ENCODE measurements at places on chromosomes 3 and 15.

DNA sequence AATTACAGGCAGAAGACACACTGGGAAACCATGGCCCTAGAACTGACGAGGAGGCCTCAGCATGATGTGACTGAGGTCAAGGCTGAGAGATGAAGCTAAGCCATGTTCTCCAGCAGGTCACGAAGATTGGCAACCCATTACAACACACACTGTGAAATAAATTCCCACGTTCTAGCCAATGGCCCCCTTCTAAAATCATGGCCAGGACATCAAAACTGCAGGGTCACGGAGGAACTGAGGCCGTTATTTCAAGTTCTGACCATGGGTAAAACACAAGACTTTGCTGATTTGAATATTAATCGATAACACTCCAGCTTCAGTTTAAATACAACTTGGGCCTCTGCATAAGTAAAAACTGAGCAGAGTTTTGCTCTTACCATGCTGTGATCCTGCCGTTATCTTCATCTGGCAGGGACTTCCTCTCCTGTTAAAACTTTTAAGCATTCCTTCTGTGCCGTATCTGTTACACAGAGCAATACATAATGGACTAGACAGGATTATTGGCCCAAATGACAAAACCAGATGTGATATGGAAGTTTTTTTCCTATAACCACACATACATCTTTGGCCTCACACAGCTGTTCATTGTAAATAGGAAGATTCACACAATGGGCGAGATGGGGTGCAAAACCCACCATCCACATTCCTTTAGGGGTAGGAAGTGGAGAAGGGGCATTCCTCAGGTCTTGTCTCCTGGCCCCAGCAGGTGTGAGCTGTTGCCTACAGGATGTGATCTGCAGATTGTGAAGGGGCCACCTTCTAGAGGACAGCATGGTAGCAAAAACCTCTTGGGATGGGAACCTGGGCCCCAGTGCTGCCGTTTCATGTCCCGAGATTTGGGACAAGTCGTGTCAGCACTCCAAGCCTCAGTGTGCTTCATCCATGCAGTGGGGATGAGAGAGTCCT lies 207.4 kb downstream of the OPA1 start:
- no peak for DNase-seq

GRCh38 chr3:102304550-102304949 lies 130.3 kb upstream of the ZPLD1 start:
- DNase-seq: no peak

DNA sequence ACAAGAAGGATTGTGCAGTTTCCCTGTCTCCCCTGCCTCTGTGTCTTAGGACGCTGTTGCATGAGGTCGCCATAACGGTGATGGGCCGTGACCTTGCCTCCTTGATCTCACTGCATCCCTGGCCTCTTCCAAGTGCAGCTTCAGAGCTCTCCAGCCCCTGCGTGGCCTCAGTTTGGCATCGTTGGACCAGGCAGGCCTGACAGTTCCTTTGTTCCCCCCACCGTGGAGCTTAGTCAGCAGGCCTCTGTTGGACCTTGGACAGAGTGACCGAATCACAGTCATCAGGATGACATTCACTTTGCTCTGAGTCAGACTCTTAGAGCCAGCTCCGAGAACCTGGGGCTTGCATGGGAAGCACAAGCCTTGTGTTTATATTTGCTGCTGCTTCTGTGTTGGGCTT lies 139.4 kb downstream of the OPA1 start:
- DNase-seq: peak; percentile 20

DNA sequence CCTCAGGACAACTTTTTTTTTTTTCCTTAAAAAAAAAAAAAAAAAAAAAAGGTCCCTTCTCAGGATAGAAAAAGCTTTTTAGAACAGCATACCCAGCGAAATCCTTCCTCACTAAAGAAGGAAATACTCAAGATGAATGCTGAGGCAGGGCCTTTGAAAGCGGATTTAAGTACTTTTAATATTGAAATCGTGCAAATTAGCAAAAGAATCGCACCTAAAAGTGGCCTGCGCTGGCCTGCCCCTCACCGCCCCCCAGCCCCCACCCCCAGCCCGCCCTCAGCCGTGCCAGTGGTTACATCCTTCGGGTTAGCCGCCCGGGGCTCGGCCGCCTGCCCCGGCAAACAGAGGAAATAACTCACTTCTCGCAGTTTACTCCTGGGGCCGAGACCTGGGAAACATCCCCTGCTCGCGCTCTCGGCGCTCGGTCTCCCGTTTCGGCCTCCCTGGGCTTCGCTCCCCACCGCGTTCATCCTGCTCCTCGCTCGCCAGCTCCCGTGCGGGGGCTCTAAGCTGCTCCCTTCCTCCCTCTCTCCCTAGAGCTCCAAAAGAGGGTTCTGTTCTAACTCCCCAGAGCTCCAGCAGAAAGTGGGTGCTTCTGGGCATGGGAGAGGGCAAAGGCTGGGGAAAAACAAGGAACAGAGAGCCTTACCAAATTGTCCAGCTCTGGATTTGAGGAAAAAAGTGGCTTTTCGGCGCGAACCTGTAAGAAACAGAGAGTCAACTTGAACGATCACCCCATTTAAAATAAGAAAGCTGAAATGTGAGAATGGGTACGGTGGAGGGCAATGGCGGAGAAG lies 5.2 kb downstream of the MEIS2 start:
- DNase-seq: no peak

GRCh38 chr15:45442507-45443135 lies 64.3 kb upstream of the GATM start:
- DNase-seq: no peak

GRCh38 chr3:77134769-77135168 lies 94.9 kb downstream of the ROBO2 start:
- DNase-seq: no peak

GRCh38 chr15:98903377-98904018 lies 104.1 kb downstream of the PGPEP1L start:
- no peak for DNase-seq

- DNase-seq: no peak
These were observed 17.8 kb downstream of the TEX9 start for GRCh38 chr15:56383010-56383409.

GRCh38 chr3:38782148-38782547 lies 33.9 kb downstream of the SCN10A start:
- no peak for DNase-seq

GRCh38 chr3:28171962-28172361 lies 69.5 kb upstream of the CMC1 start:
- DNase-seq: no peak

- DNase-seq: no peak
These were observed 23.5 kb upstream of the CLN6 start for GRCh38 chr15:68252925-68253534.

- DNase-seq: no peak
These were observed 25.8 kb upstream of the RSL24D1 start for GRCh38 chr15:55222588-55222987.

GRCh38 chr3:62134061-62134496 lies 239.3 kb downstream of the FEZF2 start:
- DNase-seq: no peak

- DNase-seq: no peak
These were observed 75.5 kb downstream of the SPATA16 start for GRCh38 chr3:173065543-173065981.

DNA sequence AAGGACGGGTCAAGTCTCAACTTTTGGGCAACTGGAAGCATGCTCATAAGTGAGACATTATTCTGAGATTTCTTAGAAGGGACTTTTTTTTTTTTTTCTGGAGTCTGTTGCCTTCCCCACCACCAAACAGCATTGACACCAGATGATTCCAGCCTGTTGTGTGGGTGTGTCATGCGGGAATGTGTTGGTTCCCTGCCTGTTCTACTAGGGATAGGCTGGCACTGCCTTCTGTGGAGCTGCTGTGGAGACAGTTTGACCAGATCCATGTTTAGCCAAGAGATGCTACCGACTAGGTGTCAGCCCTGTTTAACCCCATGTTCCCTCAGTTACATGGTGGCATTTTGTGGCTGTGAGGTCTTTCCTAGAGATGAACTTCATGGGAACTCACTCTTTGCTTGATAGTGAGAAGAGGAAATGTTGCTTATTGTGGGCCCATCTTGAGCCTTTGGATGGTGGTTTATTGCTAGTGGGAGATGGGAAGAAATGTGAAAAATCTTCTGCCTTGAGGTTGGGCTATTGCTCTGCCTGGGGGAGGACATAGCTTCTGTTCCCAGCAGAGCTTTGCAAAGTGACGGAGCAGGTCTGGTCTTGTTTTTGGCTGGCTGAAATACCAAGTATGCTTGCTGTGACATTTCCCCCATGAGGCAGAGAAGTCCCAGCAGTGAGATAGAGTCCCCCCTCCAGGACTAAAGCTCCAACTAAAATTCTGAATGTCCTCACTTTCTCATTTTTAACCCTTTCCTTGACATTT lies 31.3 kb downstream of the TRAK1 start:
- peak; percentile 19 for DNase-seq

GRCh38 chr3:130569461-130570365 lies 52.7 kb downstream of the COL6A6 start:
- no peak for DNase-seq

DNA sequence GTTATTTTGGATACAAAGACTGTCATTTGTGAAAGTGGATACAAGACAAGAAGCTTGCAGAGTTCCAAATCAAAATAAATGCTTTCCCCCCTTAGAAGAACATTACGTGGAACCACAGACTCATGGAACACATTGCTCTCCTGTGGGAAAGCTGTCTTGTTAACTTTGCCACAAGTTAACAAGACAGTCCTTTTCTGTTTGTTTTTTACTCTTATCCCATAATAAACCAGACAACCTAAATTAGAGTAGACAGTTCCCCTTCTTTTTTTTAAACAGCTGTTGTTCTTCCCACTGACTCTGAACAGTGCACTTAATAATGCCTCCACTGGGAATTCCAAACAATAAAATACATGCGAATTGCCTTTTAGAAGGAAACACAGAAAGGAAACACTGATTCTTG lies 255.3 kb upstream of the UBE2E2 start:
- DNase-seq: no peak
